ENCODE measurements at places on chromosomes 1 and 21.
A peak's percentile ranks its signal among the peaks of the same experiment; 100 is the strongest.

DNA sequence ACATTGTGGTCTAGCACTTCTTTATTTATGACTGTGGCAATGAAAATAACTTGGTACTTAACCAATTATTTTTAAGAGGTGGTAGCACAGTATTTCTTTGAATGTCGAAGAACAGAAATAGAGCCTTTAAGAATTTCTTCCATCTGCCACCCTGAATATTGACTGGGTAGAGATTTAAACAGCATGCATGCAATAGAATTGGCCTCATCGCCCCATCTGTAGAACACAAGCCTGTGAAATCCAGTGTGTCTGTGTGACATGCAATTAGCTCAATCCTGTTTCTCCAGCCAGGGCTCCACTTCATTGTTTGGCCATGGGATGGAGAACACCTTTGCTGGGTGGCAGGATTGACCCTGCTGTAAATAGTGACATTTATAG lies 17.1 kb upstream of the KLHDC8A start:
- DNase-seq = no peak

- no peak for DNase-seq
Observed at GRCh38 chr1:190067592-190067991, 410.1 kb downstream of the BRINP3 start.

GRCh38 chr1:150365941-150366340 lies 2.0 kb downstream of the RPRD2 start:
- DNase-seq = no peak

DNA sequence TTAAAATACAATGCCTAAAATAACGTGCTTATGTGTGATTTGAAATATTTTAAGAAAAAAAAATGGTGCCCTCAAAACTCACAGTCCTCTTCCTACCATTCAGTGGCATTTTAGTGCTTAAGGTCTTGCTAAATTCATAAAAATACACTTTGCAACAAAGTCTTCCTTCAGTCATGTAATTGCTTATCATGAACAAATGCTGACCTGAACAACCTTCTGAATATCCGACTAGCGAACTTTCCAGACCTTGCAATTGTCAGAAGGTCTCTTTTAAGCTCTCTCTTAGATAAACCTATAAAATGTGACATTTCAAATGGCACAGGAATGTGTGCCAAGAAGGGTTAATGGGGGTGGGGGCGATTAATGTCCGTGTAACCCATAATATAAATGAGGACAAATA lies 858 bp downstream of the BRINP3 start:
- DNase-seq = no peak

- no peak for DNase-seq
Observed at GRCh38 chr21:39632796-39633442, 20.2 kb downstream of the B3GALT5 start.

- DNase-seq = no peak
Observed at GRCh38 chr1:234120327-234120944, 216.0 kb downstream of the SLC35F3 start.

GRCh38 chr1:80593197-80593596 lies 1207.5 kb upstream of the ADGRL2 start:
- DNase-seq = no peak

GRCh38 chr1:53967409-53968124 lies 21.4 kb downstream of the LRRC42 start:
- DNase-seq = no peak

- no peak for DNase-seq
Observed at GRCh38 chr1:167509587-167509986, 8.7 kb downstream of the CD247 start.

DNA sequence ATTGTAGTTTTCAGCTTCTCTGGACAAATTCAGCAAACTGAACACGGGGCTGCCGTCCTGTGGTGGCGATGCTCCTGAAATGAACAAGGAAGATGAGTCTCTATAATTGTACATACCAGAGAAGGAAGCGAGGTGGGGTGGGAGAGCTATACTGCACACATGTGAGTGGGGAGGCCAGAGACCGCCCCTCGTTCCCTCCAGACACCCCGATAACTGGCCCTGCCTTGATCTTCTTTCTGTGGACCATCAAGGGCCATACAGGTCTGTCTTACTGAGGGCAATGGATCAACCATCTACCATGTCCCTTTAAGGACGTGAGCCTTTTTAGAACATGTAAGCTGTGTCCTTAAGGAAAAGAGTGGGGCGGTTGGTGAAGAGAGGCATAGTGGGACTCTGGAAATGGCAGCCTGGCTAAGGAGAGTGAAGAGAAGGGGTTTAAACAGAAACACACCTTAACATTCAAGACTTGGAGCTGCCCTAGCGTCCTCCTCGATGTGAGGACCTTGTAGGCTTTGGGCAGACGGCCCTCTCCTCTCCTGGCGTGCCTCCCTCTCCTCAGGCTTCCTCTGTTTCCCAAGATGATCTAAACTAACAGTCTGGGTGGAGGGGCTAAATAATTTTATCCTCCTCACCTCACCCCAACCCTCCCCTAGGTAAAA lies 5.8 kb downstream of the PLEKHO1 start:
- no peak for DNase-seq

GRCh38 chr1:116987256-116987555 lies 14.4 kb upstream of the CD101 start:
- peak; percentile 57 for DNase-seq

DNA sequence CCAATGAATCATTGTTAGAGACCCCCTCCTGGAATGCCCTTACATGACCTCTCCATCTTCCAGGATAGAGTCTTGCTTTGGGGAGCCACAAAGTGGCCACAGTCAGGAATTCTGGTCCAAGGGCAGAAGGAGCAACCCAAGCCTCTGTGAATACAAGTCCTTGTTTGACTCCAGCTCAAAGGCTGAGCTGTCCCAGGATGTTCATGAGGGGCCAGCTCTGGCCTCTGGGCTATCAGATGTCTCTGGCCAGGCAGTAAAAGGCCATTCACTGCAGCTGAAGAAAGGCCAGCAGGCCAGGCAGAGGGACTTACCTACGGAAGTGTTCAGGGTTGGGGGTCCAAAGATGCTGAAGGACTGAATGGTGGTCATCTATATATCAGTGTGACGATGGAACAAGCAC lies 98.3 kb upstream of the IPO9 start:
- no peak for DNase-seq

DNA sequence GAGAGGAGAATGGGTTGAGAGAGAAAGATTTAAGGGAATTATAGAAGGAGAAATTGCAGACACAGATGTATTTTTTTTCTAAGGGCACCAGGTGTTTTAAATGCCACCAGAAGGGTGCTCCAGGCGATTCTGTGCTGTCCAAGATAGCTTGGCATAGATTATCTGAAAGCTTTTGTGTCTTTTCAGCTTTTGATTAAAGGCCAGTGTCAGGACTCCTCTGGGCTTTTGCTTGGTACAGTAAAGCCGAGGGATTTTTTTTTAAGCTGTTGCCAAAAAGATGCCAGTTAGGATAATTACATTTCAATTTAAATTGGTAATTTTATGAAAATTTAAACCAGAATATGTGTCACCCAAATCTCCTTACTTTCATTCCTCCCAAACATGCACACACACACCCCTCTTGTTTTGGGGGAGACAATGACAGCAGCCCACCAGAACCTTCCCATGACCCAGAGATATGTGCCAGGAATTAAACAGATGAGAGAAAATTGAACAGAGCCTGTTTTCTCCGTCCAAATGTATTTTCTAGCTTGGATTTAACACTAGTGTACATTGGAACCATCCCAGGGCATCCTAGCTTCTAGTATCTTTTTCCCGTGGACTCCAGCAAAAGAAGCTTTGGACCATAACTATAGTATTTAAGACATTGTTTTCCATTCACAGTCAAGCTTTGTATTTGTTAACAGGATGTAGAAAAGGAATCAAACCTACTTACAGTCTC lies 670.7 kb upstream of the CXADR start:
- DNase-seq = no peak

DNA sequence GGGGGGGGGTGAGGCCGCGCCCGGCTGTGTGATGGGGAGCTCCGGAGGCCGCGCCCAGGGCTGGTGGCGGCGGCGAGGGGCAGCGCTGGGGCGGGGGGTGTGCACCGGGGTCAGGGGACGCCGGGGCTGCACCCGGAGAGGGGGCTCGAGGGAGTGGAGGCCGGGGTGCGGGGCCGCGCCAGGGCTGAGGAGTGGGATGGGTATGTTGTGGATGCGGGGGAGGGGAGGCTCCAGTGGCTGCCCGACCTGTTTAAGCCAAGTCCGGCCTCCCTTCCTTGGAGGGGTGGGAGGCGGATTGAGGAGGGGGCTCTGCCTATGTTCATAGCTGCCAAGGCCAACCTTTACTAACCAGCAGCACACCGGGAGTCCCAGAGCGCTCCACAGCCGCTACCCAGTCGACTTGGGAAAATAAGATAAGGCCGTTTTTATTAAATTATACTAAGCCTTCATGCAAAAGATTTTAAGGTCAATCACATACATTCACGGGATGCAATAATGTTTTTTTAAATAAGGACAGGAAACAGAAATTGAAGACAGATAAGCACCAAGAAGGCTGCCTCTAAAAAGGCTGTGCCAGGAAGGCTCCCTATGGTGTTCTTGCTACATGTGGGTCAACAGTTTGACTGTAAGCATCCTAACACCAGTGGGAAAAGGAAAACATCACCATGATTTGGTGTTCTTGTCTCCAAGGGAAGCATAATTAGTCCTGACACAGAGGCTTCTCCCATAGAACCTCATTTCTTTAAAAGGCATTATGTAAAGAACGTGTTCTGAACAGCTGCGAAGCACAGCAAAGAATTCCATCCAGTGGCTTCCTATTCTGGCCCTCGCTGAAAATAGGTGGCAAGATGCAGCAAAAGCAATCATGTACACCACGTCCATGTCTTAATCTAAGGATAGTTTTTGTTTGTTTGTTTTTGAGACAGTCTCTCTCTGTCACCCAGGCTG lies 626 bp upstream of the HLCS start:
- no peak for DNase-seq

- no peak for DNase-seq
Observed at GRCh38 chr21:35587841-35588380, 472.4 kb downstream of the SETD4 start.

DNA sequence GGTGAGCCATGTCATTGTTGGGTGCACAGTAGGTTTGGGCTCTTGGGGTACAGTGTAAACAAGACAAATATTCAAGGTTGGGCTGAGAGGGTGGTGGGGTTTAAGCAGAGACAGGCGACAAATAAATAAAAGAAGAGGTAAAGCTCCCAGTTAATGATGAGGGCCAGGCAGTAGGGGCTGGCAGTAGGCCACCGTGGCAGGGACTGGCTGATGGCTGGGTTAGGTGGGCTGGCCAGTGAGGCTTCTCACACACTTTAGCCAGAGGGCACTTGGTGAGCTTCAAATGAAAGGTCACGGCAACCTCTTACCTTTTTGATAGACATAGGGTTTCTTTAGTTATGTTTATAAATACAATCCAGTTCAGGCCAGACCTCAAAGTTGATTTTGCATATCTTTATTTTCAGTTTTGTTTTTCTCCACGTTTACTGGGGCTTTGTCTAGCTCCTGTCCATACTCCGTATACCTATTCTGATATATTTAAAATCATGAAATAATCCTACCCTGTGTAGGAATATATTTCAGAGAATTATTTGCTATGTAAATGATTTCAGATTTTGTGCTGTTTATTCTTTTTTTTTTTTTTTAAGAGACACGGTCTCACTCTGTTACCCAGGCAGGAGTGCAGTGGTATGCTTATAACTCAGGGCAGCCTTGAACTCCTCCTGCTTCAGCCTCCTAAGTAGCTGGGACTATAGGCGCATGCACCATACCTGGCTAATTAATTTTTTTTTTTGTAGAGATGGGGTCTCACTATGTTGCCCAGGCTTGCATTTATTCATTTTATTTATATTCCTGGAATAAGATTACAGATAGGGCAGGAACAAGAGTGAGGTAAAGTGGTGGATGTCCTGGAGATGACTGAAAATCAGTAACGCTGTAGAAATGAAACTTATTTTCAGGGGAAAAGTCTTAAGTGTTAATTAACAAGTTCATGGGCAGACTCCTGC lies 122.7 kb downstream of the RYR2 start:
- DNase-seq = no peak

DNA sequence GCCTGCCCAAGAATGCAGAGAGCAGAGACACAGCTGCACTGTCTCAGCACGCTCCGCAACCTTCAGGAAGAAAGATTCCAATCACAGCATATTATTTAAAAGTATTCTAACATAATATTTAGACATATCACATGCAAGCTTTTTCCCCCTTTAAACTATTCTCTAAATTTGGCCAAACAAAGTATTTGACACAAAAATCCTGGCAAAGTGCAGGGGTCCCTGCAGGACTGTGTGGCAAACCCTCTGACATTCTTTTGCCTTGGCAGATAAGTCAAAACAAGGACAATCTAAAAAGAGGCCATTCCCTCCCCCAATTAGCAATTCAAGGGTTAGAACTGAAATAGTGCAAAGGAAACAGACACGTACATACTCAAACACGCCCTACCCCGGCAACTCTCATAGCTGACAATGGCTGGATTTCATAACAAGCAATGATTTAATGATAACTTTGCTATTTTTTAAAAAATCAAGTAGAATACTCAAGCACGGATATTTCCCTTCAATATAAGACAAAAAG lies 225.3 kb downstream of the MRPL39 start:
- DNase-seq = no peak

GRCh38 chr21:45301521-45302081 lies 13.9 kb upstream of the POFUT2 start:
- no peak for DNase-seq

DNA sequence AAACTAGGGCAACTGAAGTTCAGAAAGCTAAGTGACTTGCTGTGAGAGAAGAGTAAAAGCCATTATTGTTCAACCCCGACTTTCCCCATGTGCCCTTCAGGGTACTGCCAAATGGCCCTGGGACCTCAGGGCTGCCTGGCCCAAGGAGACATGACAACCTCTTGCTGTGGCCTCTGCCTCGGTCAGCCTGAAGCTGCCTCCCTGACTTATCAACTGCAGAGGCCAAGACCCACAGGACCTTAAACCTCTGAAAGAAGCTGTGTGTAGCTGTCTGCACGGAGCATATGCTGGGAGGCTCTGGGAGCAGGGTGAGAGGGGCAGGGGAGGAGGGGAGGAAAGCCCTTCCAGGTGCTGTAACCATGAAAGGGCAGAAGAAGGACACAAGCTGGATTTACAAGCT lies 35.9 kb downstream of the HMGB4 start:
- no peak for DNase-seq

- no peak for DNase-seq
Observed at GRCh38 chr1:15476927-15477326, 1.0 kb downstream of the CELA2B start.

- DNase-seq = no peak
Observed at GRCh38 chr1:19354531-19354981, 42.4 kb downstream of the SLC66A1 start.

DNA sequence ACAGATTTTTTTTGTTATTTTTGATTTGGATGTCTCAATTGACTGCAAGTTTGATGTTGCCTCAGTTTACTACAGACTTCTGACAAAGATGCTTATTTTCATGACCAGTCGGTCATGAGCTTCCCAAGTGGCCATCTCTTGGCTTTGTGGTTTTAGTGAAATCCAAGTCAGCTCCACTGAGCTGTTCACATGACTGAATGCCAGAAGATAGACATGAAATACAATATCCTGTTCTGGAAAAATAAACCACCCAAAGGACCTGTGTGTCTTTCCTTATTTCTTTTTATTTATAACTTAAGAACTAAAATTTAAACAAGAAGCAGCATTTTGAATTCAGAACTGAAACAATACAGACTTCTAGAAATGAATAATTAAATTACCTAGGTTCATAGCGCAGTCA lies 89.3 kb downstream of the HMCN1 start:
- no peak for DNase-seq

Measured in activated T-cell treated with anti-CD3 and anti-CD28 coated beads for 1 hour (primary cell).